Progenitor cell of endocrine pancreas (in vitro differentiated cells): ENCODE measurements at places on chromosomes 5 and 9.
A peak's percentile ranks its signal among the peaks of the same experiment; 100 is the strongest.

- no peak for DNase-seq
Measured at GRCh38 chr5:55051357-55051756, 27.3 kb downstream of the GZMK start.

- no peak for DNase-seq
Measured at GRCh38 chr9:100455470-100455869, 17.5 kb upstream of the TMEFF1 start.

GRCh38 chr5:140109018-140109758 lies 4.7 kb upstream of the PURA start:
- no peak for DNase-seq

DNA sequence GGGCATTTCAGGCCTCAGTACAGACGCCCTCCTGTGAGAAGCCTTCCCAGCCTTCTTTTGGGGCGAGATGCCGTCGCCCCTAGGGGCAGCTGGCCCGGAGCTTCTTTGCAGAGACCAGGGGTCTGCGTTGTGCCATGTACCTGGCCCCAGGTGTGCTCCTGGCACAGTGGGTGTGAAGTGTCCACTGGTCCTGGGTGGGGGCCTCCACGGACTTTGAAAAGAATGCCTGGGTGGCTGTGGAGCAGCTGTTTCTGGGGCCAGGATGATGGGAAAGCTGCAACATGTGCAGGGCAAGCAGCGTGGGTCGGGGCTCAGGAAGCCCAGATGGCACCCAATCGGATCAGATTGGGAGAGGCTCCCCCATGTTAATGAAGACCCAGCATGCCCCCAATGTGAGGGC lies 47.8 kb downstream of the WNK2 start:
- no peak for DNase-seq

DNA sequence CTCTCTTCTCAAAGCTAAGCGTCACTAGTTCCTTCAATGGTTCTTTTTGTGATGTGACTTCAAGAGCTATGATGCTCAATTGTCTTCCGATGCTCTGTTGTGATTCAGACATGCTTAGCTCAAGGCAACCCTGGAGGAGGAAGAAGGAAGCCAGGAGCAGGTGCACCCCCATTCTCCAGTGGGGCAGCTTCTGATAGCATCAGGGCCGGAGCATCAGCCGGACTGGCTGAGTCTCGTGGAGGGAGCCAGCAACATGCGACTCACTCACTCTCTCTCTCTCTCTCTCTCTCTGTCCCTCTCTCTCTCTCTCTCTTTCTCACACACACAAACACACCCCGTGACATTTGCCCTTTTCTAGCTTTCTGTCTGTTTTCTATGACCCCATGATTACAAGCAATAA lies 140.2 kb downstream of the HSD17B3 start:
- no peak for DNase-seq

GRCh38 chr5:666816-667498 lies 26.2 kb downstream of the TPPP start:
- DNase-seq = no peak

DNA sequence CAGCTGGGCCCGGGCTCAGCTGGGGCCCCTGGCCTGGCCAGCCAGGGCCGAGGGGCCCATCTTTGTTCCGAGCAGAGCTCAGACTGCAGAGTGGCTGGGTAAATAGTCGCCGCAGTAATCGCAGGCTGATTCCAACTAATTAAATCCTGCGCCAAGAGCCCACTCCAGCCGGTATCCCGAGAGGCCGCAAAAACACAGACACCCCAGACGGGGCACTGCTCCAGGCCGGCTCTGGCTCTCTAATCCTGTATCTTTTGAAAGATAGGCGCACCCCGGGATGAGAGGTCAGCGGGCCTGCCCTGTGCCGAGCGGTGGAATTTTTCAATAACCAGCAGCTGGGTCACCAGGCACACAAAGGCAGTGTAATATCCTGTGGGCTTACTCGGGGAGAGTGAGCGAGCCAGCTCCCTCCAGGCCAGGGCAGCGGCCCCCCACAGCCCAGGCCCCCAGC lies 57.7 kb downstream of the LMX1B start:
- DNase-seq = no peak

- no peak for DNase-seq
Measured at GRCh38 chr5:149341876-149342275, 3.4 kb upstream of the GRPEL2 start.

DNA sequence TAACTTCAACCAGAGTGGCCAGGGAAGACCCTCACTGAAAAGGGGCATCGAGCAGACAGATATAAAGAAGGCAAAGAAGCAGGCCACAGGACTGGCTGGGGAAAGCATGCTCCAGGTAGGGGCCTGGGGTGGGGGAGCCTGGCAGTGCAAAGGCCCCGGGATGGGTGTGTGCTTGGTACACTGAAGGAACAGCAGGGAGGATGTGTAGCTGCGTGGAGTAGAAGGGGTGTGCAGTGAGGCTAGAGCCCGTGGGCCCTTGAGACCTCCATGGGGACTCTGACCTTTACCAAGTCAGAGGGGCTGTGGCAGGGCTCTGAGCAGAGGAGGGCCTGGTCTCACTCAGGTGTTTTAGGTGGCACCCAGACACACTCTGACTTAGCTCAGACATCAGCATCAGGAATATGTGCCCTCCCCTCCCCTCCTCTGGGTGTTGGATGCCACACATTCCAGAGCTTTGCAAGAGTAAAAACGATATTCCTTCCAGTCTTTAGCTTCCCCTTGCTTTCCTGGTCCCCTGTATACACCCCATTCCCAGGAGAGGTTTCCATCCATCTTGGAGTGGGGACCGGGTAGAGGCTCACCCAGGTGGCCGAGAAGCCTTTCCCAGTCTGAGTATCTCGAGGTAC lies 7.6 kb downstream of the TRIM7 start:
- DNase-seq = no peak

DNA sequence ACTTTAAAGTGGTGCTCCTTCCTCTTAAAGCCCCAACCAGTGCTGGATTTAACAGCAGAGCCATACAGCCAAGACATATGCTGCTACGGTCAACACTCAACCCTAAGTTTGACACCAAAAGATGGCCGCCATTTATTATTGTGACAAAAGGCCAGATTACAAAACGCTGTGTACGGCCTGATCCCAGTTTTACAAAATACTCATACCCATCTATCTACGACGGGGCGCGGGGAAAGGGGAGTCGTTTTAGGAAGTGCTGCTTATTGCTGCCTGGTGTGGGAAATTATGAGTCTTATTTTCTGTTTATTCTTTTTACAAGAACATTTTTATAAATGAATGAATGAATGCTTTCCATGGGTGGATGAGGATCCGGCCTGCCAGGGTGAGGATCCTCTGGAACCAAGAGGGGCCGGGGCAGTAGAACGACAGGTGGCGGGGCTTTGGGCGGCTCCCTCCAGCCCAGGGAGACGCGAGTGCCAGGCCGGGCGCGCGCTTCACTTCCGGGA lies 457 bp upstream of the IDNK start:
- no peak for DNase-seq

- no peak for DNase-seq
Measured at GRCh38 chr5:115414406-115415142, 118.1 kb upstream of the CCDC112 start.

DNA sequence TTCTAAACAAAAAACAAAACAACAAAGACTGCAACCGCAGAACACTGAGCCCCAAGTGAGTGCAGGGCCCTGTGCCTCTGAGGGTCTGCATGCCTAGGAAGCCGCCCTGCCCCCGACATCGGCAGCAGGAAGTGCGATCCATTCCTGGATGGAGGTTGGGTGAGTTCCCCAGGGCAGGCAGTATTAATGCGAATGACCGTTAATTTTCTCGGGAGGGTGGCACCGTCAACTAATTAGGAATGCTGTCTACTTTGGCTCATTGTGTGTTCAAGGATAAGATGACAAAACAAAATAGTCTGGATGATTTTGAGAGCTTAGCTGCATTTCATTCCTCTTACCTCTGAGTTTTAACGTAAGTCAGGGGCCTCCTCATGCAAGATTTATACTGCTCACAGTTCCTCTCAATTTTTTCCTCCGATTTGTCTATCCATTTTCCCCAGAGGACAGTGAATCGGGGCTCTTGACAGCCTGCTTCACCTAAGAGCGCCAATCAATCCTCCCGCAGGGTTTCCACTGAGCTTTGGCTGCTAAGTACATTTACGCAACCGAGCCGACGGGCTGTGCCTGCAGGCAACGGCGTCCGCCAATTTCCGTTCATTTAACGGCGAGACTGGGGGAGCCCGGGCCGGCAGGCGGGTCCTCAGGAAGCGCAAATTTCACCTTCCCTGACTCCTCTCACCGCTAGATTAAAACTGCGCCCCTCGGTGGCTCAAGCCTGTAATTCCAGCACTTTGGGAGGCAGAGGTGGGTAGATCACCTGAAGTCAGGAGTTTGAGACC lies 2.9 kb upstream of the NXNL2 start:
- DNase-seq = peak; percentile 15

DNA sequence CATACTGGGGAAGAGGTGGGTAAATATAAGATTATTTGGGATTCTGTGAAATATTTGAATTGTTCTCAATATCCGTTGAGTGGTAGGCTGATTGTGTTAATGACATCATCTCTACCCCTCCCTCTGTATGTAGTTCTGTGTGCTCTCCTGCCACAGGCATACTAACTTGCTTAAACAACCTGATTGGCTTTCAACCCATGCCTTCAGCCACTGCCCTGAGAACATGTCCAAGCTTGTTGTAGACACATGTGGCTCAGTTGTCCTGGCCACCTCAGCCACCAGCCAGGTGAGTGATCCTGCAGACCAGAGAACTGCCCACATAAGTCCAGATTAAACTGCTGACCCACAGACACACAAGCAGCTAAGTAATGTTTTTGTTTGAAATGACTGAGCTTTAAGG lies 31.1 kb downstream of the ANKS6 start:
- DNase-seq = no peak

DNA sequence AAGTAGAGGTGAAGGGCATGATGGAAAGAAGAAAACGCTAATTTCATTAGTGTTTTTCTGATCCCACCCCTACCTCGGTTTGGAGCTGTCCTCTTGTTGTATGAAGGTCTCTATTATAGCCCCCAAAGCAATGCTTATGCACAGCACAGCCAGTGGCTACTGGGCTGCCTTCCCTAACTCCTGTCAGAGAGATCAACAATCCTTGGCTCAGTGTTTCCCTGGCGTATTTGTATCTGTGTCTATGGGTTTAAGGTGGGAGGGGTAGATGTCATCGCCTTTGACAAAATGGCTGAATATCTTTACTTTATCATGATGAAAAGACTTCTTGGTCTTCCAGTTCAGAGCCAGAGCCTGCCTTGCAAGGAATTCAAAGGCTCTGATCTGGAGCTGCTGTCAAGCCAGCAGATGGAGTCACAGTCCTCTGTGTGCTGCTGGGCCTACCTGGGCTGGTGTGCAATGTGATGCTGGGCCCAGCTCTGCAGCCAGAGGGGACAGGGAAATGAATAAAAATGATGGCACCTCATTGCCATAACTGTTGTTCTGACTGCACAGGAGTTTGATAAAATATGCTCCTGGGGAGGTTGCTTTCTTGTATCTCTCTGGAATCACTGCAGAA lies 20.1 kb upstream of the HSPA9 start:
- DNase-seq = no peak

- no peak for DNase-seq
Measured at GRCh38 chr9:124783830-124784229, 6.9 kb downstream of the OLFML2A start.

DNA sequence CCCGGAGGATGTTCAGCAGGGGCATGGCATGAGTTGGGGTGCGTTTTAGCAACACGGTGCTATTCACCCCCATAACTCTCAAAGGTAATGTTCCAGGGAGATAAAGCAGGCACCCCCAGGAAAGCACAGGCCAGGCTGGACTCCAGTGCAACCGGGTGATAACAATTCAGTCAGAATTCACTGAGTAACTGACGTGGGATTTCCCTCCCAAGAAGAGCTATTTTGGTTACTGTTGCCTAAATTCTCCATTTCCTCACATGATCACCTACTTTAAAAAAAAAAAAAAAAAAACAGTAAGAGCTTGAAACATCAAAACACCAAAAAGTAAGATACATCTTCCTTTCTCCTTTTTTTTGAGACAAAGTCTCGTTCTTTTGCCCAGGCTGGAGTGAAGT lies 137.6 kb upstream of the WWC1 start:
- no peak for DNase-seq

DNA sequence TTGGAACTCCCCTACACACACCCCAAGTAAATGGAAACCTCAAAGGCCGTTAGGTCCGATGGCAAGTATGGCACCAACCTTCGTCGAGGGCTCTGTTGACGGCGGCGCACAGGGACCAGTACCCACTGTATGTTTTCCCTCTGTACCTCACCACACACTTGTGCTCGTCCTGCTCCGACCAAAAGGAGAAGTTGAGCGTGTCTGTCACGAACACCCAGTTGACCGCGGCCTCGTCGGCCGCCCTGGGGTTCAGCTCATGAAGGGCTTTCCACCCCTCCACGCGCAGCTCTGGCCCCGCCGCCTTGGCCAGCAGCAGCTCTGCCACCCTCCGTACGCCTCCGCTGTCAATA lies 24.0 kb downstream of the HNRNPK start:
- DNase-seq = no peak

- no peak for DNase-seq
Measured at GRCh38 chr5:151082282-151082902, 1.6 kb upstream of the TNIP1 start.

- DNase-seq = no peak
Measured at GRCh38 chr9:70814597-70814996, 306.8 kb downstream of the TRPM3 start.

- no peak for DNase-seq
Measured at GRCh38 chr5:19923742-19924141, 64.3 kb downstream of the CDH18 start.

- no peak for DNase-seq
Measured at GRCh38 chr5:1362242-1363015, 17.5 kb upstream of the CLPTM1L start.
